Psoas muscle (tissue), 8 donors: ENCODE measurements at places on chromosomes 16 and 17. TPM values are rescaled to one million over a fixed set of nuclear protein-coding genes. Genes with fewer than 3 reads are reported as not detected.
A peak's percentile ranks its signal among the peaks of the same experiment; 100 is the strongest.

GRCh38 chr17:50793007-50793406 is 25.7 kb upstream of the ANKRD40CL start:
- DNase-seq = no peak

NACA2 gene
- total RNA-seq = not detected

CDC42EP4 gene
- 13.7 TPM for total RNA-seq

CDH13 gene
- total RNA-seq = 30.7 TPM

TBC1D3H gene
- total RNA-seq = not detected

GRCh38 chr17:63438092-63439051 is 7.7 kb downstream of the CYB561 start:
- no peak for DNase-seq

OR1F1 gene
- total RNA-seq = not detected

- no peak for DNase-seq
Measured at GRCh38 chr17:43916385-43916784, 9.0 kb upstream of the MPP2 start.

GRCh38 chr17:8822401-8823035 is 23.4 kb upstream of the MFSD6L start:
- no peak for DNase-seq

- peak; percentile 65 for DNase-seq
Measured at GRCh38 chr17:57810721-57811637, 38.9 kb downstream of the MRPS23 start.

DNA sequence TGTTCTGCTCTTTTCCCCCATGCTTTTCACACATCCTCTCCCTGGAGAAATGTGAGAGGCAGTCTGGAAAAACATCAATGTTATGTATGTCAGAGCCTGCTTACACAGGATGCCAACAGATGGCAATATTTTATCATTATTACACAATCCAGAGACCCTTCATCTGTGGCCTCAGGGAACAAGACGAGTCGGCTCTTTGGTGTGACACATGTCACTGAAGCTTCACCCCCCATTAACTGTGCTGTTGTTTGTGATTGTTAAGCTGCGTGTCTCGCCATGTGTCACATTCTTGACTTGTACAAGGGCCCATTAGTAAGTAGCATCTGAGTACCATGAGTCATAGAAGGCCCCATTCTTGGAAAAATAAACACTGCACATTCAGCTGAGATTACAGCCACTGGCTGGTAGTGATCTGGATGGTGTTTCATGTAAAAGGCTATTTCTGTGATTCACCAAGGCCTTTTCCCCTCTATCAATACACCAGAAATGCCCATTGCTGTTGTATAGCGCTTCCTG is 682.1 kb upstream of the SOX9 start:
- no peak for DNase-seq

DNA sequence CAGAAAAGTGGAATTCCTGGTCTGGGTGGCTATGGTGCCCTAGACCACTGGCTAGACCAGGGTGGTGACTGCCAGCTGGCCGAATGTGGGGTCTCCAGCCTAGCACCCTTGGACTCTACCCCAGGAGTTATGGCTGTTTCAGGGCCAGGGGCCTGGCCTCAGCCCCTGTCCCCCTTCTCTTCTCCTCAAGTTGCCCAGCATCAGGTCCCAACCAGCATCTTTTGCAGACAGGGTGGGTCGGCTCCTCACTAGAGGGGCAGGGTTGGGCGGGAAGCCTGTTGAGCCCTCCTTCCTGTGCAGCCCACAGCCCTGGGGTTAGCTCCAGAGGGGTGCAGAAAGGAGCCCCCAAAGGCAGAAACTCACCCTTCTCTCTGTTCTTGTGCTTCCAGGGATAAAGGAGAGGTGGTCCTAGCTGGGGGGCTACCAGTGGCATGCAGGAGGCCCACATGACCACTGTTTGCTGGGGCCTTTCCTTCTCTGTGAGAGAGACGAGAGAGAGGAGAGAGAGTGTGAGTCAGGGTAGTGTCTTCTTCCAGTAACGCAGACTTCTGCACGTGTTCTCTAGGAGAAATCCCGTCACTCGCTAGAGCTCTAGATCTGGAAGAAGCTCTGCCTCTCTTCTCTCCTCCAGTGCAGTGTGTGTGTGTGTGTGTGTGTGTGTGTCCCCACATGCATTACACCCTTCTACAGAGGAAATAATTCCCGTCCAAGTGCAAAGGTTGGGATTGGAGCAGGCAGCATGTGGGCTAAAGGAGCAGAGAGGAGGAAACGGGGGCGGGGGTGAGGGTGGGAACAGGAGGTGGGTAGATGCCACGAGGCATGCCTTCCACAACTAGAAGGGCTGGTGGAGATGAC is 209.4 kb downstream of the SEC14L1 start:
- DNase-seq = no peak

DNA sequence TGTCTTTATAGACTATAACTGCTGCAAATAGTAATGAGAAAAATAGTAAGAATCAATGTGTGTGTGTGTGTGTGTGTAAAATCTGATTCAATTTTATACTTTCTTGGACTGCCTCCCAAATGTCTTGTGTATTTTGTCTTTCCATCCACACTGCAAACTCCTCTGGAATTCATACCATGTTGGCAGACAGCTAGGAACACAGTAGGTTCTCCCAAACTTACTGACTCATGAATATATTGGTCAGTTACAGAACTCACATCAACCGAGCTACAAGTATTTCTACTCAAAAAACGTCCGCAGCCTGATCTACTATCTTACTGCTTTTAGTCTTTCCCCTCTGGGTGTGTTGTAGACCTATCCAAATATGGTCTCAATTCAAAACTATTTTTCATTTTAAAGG is 542.7 kb upstream of the PSMD7 start:
- DNase-seq = no peak

DNA sequence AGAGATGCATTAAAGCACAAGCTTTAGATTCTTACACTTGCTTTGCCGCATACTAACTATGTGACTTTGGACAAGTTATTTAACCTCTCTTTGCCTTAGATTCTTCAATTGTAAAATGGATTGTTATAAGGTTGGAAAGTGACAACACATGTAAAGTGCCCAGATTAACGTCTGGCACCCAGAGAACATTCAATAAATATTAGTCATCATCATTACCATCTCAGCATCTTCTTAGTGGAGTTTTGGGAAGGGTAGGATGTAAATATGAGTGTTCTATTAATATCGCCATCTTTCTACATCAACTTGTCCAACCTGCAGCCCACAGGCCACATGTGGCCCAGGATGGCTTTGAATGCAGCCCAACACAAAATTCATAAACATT is 27.4 kb upstream of the FAM20A start:
- no peak for DNase-seq

GRCh38 chr17:64005734-64006167 is 7.6 kb downstream of the PRR29 start:
- peak; percentile 60 for DNase-seq

NETO2 gene
- total RNA-seq = 3.7 TPM

DNA sequence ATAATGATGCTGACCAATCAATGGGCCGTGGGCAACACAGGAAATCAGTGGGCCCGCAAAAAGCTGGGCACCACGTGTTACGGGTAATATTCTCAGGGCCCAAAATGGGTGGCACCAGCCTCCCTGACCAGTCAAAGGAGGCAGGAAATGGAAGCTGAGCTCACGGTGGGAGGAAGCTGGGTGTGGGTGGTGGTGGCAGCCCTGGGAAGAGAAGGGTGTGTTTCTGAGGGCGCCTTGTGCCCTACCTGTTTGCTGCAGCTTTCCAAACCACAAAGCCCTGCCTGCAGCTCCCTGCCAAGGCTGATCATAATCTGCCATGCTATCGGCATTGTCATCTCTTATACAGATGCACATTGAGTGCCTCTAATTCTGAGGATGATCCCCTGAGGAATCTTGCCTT is 457.9 kb downstream of the SLC39A11 start:
- DNase-seq = no peak

DNA sequence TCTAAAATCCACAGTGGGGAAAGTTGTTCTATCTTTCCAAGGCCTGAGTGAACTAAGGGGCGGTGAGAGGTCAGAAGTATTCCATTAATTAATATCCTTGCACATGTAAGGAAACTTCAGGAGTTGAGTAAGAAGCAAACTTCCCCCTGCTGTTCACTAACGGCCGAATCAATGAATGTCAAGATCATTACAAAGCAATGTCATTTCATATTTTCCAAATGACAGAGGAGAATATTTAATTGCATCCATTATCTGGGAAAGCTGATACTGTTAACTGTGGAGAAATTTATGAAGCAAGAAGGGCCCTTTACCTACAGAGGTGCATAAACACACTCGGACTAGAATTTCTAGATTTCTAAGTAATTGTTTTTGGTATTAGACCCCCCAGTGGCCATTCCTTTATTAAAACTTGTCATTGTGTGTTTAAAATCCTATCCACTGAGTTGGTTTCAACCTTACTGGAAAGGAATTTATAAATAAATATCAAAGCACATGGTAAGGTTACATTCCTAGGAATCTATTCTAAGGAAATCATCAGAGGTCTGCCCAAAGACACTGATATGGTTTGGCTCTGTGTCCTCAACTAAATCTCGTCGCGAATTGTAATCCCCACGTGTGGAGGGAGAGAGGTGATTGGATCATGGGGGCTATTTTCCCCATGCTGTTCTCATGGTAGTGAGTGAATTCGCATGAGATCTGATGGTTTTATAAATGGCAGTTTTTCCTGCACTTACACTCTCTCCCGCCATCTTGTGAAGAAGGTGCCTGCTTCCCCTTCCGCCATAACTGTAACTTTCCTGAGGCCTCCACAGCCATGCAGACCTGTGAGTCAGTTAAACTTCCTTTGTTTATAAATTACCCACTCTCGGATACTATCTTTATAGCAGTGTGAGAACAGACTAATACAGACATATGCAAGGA is 20.4 kb upstream of the SMURF2 start:
- no peak for DNase-seq

PRSS53 gene
- total RNA-seq = 0.38 TPM

HYDIN gene
- 0.37 TPM for total RNA-seq

KCNAB3 gene
- total RNA-seq = 0.38 TPM

- no peak for DNase-seq
Measured at GRCh38 chr17:35146214-35146833, 1.3 kb upstream of the UNC45B start.

DNA sequence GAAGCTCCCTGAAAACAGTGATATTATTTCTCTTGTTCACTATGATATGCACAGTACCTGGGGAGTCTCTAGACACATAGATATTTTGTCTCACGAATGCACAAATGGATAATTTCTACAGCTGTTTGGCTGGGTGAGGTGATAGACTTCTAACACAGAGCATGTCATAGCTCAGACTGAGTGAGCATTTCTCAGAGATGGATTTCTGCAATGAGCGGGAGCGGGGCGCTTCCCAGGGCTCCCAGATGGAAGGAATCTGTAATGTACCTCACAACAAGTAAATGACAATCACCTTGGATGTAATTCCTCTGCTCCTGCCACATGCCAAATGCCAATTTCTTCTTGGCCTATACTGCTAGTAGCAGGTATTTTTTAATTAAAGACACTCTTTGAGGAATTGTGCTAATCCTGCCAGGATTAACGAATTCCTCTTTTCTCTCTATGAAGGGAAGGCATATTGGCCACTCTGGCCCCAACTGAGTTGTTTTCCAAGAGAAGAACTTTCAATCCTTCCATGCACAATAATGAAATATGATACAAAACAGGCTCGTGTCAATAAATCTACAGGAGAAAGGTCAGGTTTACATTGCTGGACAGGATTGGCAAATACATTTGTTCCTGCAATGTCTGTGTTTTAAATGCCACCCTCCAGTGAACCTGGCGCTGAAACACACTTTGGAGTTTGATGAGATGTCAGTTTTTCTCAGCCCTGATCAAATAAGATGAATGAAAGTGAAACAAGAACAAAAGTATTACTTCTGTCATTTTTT is 185.3 kb downstream of the CBLN1 start:
- DNase-seq = no peak

CACNA1H gene
- total RNA-seq = 3.4 TPM

ALOXE3 gene
- not detected for total RNA-seq

SLFN11 gene
- total RNA-seq = 6.9 TPM

- peak; percentile 64 for DNase-seq
Measured at GRCh38 chr16:89115216-89115861, 21.7 kb downstream of the ACSF3 start.

DNA sequence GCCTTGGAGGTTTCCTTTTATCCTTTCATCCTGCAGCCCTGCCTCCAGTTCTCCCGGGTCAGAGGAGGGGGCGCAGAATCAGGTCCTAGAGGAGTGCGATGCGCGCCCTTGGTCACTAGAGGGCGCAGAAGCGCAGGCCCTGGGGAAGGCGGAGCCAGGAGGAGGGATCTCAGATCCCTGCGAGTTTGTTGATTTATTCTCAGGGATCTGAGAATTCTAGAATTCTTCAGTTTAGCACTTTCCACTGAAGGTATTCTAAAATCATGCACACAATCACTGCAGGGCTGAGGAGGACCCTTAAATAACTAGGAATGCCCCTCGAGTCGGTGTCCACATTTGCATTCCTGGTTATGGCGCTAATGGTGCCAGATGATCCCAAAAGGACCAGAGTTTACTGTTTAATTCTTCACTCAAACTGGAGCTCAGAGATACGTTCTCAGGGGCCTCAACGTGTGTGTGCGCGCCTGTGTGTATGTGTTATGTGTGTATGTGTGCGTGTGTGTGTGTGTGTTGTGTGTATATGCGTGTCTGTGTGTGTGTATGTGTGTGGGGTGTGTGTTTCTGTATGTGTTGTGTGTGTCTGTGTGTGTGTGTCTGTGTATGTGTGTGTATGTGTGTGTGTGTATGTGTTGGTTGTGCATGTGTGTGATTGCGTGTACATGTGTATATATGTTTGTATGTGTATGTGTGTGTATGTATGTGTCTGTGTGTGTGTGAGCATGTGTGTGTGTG is 6.9 kb upstream of the ELAC2 start:
- DNase-seq = peak; percentile 62

- no peak for DNase-seq
Measured at GRCh38 chr16:23595246-23595950, 718 bp downstream of the NDUFAB1 start.

DNA sequence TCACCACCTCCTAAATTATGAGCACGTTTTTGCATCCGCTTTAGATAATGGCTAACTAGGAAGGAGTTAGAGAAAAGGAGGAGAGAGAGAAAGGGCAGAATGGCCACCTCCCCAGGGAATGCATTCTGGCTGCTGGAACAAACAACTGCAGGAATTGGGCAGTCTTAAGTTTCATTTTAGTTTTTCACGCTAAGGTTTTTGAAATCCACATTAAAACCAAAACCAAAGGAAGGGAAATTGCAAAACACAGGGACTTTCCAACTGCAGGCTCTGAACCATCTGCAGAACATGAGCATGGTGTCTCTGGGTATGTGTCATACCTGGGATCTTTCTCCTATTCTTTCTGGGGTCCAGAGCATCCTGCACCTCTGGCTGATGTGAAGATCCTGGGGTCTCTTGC is 12.1 kb upstream of the CCL8 start:
- DNase-seq = peak; percentile 40

- no peak for DNase-seq
Measured at GRCh38 chr17:75610103-75610984, 22.7 kb downstream of the MYO15B start.

GRCh38 chr16:79931721-79932120 is 331.2 kb upstream of the MAF start:
- no peak for DNase-seq
